Hair follicle dermal papilla cell (primary cell): ENCODE measurements at places on chromosomes 7 and 10. TPM values are rescaled to one million over a fixed set of nuclear protein-coding genes. Genes with fewer than 3 reads are reported as not detected.

FLNC gene
- 87.9 and 107 TPM in 2 replicates for total RNA-seq

MKX gene
- total RNA-seq = 23.7 and 40.8 TPM in 2 replicates

VPS26A gene
- 24.8 and 32.0 TPM in 2 replicates for total RNA-seq

PON1 gene
- total RNA-seq = not detected in 2 replicates

PTPN20 gene
- 3.8 and 5.2 TPM in 2 replicates for total RNA-seq

FAM149B1 gene
- 29.9 and 38.3 TPM in 2 replicates for total RNA-seq

OPALIN gene
- total RNA-seq = not detected in 2 replicates

GPER1 gene
- total RNA-seq = 4.2 and 6.0 TPM in 2 replicates

KEL gene
- total RNA-seq = not detected in 2 replicates

PRSS1 gene
- not detected in 2 replicates for total RNA-seq

EPHA1 gene
- total RNA-seq = not detected in 2 replicates

UCMA gene
- not detected in 2 replicates for total RNA-seq

UTF1 gene
- not detected in 2 replicates for total RNA-seq

HOXA3 gene
- not detected in 2 replicates for total RNA-seq

MYL7 gene
- not detected in 2 replicates for total RNA-seq

TMEM213 gene
- not detected in 2 replicates for total RNA-seq

RINT1 gene
- total RNA-seq = 21.3 and 28.2 TPM in 2 replicates

LIPN gene
- total RNA-seq = not detected in 2 replicates

AKR1D1 gene
- total RNA-seq = not detected in 2 replicates

RBM28 gene
- 22.4 and 25.3 TPM in 2 replicates for total RNA-seq

FASTK gene
- total RNA-seq = 134 and 135 TPM in 2 replicates

TMEM176A gene
- total RNA-seq = 0.12 and 13.8 TPM in 2 replicates
